ENCODE measurements at places on chromosomes 11 and 22.

DNA sequence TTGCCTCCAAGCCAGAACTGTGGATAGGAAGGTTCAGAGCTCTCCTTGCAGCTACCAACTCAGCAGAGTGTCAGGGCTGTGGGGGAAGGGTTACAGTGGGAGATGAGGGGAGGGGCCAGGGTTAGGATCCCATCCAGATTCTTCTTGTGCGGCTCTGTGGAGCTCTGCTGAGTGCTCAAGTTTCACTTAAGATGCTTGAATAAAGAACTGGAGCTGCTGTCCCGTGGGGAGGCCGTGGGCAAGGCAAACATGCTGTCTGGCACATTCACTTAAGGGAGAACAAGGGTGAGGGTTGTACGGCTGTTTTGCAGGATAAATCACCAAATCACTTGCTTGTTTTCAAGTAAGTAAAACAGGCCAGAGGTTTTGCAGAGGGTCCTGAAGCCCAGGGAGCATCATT is 197.1 kb downstream of the FAM76B start:
- no peak for DNase-seq

DNA sequence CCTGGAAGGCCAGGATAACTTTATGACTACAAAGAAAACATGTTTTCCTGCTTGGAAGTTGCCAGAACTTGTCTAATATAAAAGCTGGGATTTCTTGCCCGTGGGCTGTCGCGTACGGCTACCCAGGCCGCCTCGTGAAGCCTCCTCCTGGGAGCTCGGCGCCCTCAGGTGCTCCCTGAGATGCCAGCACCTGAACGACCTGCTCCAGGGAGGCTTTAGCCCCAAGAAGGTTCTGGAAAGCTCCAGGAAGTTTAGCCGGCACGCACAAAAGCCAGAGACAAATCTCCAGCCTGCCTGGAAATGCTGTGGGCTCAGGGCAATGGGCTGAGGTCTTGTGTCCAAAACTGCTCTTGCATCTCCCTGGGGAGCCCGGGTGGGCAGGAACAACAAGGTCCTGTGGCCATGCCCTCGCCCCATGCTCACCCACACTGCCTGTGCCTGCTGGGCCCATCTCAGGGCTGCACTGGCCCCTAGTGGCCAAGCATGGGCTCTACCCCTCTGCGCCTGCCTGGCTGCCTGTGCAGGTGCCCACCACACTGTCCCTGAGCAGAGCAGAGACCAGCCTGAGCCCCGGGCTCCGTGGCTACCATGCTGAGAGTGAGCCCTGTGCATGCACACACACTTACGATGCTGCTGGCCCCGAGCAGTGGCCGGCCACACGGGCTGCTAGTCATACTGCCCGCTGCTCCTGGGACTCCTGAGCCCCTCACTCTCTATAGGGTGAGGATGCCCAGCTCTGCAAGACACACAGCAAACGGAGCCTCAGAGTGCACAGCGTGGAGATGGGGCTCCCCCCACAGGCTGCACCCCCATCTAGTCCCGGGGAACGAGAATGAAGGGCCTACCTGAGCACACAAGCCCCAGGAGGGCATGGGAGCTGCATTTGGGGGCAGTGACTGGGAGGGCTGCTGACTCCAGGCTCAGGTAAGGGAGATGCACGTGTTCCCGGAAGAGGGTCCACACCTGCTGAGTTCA is 4.9 kb upstream of the CELSR1 start:
- peak; percentile 76 for DNase-seq

- no peak for DNase-seq
Measured at GRCh38 chr11:60985991-60986915, 14.8 kb downstream of the CD6 start.

DNA sequence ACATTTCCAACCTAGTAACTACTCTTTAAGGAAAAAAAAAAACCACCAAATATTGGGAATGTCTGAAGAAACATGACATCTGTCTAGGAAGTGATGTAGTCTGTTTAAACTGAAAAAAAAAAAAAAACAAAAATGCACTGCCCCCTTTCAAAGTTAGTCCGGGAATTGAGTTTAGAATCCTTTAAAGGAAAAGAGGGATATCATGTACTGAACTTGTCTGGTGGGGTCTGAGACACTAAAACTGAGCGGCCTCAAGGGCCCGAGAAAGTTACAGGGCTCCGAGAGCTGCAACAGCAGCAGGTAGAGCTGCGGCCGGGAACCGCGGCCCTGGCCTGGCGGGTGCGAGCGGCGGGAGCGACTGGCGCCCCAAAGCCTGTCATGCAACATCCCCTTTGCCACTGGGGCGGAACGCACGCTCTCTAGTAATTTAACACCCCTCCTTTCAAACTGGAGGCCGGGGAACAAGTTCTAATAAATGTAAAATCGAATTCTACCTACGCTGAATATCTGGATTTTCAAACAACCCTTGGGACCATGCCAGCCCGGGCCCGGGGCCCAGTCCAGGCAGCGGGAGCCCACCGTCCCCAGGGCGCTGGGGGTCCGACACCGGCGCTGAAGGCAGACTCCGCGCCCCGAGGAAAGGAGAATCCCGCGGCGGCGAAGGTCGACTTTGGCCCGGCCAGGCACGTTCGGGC is 736 bp downstream of the RDX start:
- DNase-seq, result peak; percentile 54

- DNase-seq, result no peak
Measured at GRCh38 chr11:71304045-71304444, 51.7 kb upstream of the SHANK2 start.

Measured in NCI-H526 (cell line).